ENCODE measurements at places on chromosomes 5 and 9.
A peak's percentile ranks its signal among the peaks of the same experiment; 100 is the strongest.

DNA sequence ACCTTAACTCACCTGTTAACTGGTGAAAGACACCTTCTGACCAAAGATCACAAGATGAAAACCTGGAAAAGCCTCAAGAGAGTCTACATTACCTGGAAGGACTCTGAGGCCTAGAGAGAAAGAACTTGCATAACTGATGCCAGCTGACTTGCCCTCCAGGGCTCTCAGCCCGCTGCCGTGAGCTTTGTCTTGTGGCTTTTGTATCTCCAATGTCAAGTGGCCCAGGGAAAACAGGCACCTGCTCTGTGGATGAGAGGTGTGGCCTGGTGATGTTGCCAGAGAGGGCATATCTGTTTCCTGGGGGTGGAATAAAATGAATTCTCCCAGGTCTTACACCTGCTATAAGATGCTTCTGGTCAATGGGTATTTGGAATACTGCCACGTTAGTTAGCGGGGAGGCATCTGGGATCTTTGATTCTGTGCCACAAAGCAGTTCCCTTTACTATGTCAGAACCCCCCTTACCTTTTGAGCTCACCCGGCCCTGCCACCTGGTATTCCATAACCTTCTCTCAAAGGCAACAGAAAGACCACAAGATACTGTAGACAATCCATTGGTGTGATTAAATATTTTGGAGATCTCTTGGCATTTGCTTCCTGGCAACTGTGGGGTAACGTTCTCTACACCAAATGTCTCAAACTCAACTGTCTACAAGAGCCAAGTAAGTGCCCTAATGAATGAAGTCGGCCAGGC lies 54.9 kb upstream of the N4BP3 start:
- DNase-seq = no peak

DNA sequence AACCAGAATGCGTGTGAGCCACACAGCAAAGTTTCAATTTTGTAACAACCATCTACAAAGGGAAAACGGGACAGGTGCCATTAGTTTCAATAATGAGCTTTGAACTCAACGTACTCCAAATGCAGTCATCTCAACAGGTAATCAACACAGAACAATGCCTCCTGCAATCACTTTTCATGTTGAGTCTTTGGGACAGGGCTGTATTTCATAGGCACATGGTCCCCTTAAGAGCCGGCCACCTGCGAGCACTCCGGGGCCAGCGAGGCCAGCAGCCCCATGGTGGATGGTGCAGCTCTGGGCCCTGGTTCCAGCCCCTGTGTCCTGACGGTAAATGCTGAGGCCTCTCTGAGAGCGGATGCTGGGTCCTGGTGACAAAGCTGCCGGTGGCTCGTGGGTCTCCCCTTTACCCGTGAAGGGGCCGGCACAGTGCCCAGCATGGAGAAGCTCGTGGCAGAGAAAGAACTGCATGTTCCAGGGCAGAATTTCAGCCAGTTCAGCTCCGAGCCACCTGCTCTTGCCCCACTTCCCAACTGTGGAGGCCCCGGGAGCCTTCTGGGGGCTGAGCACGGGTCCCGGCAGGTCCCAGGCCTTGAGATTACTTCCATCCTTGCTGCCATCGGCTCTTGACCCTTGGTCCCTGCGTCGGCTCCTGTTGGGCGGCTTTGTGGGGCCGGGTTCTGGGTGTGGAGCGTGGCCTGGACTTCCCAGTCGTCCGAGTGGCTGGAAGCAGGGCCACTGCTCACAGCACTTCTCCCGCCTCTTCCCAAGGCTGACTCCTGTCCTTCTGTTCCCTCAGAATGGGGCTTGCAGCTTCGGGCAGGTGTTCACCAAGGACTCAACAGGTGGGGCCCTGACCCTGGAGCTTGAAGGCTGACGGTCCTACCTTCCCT lies 26.1 kb upstream of the RNU6ATAC start:
- DNase-seq = no peak

- DNase-seq = no peak
These were observed 26.4 kb downstream of the RGS7BP start for GRCh38 chr5:64532212-64532611.

GRCh38 chr9:110040788-110041187 lies 167.2 kb downstream of the C9orf152 start:
- DNase-seq = no peak

GRCh38 chr5:28110781-28111180 lies 1072.4 kb upstream of the CDH9 start:
- no peak for DNase-seq

DNA sequence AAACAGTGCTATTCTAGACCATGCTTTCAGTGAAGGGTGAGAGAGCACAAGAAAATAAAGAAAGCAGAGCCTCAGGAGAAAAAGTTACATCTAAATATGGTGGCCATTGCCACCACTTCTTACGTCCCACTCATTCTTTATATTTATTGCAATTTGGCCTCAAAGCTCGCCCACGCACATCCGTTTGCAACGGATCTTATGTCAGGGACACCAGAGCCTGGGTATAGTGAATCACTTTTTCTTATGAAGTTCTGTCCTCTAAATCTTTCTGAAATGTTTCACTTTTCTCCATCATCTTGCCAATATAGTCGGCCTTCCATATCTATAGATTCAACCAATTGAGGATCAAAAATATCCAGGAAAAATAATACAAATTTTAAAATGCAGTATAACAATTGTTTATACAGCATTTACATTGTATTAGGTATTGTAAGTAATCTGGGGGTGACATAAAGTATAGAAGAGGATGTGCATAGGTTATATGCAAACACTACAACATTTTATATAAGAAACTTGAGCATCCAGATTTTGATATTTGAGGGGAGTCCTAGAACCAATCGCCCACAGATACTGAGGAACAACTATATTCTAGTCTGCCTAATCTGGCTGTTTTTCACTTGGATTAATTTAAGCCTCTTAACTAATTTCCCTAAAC lies 35.2 kb downstream of the GOLPH3 start:
- DNase-seq = no peak

GRCh38 chr5:178094345-178094744 lies 19.0 kb upstream of the N4BP3 start:
- DNase-seq = no peak

DNA sequence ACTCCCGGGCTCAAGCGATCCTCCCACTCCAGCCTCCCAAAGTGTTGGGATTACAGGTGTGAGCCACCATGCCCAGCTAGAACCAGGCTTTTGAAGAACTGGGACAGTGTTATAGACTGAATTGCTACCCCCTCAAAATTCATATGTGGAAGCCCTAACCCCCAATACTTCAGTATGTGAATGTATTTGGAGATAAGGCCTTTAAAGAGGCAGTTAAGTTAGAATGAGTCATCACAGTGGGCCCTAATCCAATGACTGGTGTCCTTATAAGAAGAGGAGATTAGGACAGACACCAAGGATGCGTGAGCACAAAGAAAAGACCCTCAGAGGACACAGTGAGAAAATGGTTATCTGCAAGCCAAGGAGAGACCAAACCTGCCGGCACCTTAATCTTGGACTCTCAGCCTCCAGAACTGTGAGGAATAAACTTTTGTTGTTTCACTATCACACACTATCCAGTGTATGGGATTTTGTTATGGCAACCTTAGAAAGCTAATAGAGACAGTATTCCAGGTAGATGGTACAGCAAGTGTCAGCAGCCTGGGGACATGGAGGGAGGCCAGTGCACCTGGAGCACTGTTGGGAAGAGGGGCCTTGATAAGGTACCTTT lies 31.4 kb upstream of the ERGIC1 start:
- no peak for DNase-seq

- DNase-seq = no peak
These were observed 23.0 kb downstream of the FBLL1 start for GRCh38 chr5:168552146-168552545.

DNA sequence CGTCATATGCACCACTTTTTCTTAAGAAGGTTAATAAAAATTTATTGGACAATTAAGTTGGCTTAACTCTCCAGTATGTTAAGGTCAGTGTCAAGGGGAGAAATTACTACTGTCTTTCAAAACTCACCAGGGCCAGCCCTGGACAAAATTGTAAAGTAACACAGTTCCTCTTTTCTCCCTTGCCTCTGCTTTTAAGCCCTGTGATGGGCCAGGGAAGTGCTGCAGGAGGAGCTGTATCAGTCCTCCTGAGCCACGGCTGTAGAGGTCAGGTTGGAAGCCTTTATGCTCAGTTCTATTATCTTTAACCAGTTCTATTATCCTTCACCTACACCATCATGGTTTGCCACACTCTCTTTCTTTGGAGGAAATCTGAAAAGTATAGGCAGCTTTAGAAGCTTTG lies 11.5 kb upstream of the PPP2R2B start:
- no peak for DNase-seq

DNA sequence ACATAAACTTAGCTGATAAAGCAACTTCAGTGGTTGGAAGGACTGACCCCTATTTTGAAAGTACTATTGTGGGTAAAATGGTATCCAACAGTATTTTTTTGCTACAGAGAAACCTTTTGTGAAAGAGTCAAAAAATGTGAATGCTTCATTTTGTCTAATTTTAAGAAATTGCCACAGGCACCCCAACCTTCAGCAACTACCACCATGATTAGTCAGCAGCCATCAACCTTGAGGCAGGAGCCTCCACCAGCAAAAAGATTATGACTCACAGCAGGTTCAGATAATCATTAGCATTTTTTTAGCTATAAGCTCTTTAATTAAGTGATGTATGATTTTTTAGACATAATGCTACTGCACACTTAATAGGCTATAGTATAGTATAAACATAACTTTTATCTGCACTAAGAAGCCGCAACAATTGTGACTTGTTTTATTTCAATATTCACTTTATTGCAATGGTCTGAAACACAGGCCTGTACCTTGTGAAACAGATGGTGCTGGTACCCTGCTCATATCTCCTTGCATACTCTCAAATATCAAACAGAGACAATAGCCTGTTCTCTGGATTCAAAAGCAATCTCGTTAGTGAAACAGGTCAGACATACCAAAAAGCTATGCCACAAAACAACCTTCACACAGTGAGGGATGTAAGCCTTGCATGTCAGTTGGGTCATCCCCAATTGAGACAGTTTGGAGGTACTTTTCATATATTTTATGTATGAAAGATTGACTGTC lies 261.2 kb upstream of the FAM174A start:
- DNase-seq = no peak

DNA sequence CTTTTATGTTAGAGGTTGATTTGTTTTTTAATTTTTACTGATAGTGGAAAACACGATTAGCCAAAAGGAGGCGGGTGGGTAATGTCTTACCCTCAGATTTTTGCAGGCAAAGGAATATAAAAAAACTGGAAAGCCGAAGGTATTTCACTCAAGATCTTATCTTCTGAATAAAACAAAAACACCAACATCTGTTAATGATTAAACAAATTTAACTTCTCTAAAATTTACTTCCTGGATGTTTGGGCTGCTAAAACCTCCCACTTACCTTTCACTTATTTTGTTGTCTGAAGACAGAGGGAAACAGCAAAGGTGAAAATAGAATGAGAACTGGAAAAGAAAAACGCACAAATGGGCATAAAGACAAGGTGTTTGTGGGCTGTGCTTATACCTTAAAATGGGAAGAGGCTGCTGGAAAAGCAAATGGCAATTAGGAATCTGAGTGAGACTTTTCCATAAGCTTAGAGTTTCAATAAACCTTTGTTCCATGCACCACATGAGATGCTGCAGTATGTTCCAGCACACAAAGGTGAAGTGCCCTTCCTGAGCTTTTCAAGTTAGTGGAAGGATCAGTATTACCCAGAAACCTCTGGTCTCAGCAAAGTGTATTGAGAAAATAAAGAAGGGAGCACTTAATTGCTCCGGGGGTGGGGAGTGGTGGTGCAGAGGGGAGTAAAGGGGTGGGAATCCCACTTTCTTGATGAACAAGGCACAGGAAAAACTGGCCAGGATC lies 298.3 kb downstream of the BNC2 start:
- no peak for DNase-seq

- DNase-seq = no peak
These were observed 197.0 kb downstream of the TAF11L14 start for GRCh38 chr5:17831279-17831678.

GRCh38 chr5:9015260-9015936 lies 530.5 kb downstream of the SEMA5A start:
- peak; percentile 72 for DNase-seq

GRCh38 chr9:133173056-133173455 lies 9.3 kb upstream of the GBGT1 start:
- DNase-seq = no peak

- DNase-seq = no peak
These were observed 136.6 kb upstream of the SMIM23 start for GRCh38 chr5:171649075-171649401.

DNA sequence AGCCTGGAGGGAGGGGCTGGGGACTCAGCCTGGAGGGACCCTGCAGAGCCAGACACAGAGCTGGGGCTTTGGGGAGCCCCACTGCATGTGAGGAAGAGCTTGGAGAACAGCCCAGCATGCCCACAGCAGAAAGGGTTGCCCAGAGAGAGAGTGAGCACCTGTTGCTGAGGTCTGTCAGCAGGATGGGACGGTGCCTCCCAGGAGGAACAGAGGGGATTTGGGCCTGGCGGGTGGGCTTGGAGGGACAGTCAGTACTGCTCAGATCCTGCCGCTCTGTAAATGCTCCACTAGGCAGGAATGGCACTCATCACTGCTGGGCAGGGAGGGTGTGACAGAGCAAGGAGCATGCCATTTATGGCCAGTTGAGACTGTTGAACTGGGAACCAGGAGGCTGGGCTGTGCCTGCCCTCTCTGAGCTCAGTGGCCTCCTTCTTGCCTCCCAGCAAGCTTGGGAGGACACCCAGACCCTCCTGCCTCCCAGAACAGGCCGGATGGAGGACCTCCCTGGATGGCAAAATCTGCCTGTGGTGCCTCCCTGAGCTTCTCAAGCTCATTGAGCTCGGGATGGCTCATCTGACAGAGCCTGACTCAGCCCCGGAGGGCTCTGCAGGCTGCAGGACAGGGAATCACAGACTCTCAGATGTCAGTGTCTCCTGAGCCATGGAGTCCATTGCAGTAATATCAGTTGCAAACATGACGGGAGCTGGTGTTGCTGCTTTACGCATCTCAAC lies 786 bp upstream of the HRCT1 start:
- DNase-seq = no peak

DNA sequence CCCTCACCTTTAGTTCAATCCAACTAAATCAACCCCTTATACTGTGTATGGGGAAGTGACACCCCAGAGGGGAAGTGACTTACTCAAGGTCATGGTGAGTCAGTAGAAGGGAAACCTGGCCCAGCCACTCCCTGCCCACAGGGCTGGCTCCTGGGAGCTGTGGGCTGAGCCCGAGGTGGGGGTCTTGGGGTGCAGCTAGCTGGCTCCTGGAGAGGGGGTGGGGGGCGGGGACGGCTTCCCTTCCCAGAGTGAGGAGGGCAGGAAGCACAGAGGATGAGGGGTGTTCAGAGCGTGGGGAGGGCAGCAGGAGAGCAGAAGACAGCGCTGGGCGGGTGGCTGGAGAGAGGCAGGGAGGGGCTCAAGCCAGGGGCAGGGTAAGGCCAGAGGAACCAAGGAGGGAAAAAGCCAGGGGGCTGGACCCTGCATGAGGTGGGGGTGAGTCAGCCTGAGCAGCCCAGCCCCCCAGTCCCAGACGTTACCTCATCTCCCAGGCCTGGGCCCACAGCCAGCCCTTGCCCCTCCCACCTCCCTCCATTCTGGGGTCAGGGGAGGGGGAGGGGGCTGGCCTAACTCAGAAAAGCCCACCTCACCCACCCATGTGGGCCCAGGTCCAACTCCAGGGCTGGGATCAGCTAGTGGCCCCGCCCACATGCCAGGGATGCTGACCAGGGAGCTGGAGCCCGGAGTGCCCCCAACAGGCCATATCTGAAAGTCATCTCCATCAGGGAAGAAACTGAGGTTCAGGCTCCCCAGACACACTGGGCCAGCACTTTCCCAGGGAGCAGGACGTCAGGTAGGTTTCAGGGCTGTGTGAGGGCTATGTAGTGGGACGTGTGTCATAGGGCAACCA lies 2.8 kb downstream of the PDLIM7 start:
- no peak for DNase-seq

- DNase-seq = no peak
These were observed 213.6 kb upstream of the S1PR3 start for GRCh38 chr9:88777498-88778312.

GRCh38 chr5:123105864-123106263 lies 16.8 kb downstream of the PRDM6 start:
- DNase-seq = no peak
